ENCODE measurements at places on chromosomes 16 and 17.

GRCh38 chr16:12010388-12011251 lies 34.1 kb downstream of the SNX29 start:
- no peak for DNase-seq

DNA sequence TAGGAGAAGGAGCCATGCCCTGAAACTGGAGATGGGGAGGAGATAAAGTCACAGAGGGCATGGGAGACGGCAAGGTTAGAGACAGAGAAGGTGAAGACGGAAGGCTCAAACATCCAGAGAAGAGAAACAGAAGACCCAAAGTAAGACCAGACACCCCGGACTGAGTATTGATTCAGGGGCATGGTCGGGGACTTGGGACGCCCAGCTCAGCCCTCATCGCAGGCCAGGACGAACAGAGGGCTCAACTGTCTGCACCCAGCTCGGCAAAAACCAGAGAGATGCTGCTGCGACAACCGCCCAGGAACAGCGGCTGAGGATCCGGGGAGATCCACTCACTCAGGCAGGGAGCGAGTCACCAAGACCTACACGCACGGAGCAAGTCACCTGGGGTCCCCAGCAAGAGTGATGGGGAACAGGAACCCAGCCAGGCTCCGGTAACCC lies 999 bp downstream of the XYLT1 start:
- no peak for DNase-seq

- DNase-seq, result no peak
These were observed 245.9 kb upstream of the AXIN2 start for GRCh38 chr17:65807361-65807760.

DNA sequence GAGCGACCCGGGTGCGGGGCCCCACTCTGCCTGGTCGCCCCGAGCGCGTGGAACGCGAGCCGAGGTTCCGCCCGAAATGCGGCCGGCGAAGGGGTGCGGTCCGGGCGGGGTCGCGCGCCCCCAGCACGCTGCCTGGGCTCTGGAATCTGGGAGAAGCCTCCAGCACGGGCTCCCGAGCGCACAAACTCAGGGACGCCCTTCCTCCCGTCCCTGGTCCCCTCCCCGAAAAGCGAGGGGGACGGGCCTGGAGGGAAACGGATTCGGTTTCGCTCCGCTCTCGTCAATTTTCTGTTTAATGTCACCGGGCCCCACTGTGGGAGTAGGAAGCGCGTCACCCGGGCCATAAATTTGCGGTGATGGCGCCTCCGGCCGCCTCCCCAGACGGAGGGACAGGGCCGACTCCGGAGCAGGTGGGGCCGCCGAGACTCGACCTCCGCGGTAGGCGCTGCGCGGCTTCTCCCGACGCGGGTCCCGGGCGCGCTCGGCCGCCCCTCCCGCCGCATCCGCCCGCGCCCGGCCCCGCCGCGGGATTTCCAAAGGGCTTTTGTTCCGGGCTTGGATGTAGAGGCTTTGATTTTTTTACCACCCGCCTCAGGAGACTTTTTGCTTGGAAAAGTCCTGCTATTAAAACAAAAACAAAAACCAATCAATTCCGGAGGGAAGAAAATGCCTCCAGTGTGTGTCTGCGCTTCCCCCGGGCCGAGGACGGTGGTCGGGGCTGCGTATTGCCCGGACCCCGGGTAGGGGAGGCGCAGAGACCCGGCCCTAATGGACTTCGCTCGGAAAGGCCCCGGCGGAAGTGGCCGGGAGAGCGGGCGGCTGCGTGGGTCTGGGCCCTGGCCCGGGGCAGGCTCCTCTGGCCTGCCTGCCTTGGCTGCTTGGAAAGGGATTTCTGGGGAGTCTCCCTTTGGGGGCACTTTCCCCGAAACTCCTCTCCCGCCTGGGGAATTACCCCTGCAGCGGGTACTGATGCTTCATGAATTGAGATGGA lies 7.9 kb upstream of the BAHCC1 start:
- DNase-seq, result no peak

DNA sequence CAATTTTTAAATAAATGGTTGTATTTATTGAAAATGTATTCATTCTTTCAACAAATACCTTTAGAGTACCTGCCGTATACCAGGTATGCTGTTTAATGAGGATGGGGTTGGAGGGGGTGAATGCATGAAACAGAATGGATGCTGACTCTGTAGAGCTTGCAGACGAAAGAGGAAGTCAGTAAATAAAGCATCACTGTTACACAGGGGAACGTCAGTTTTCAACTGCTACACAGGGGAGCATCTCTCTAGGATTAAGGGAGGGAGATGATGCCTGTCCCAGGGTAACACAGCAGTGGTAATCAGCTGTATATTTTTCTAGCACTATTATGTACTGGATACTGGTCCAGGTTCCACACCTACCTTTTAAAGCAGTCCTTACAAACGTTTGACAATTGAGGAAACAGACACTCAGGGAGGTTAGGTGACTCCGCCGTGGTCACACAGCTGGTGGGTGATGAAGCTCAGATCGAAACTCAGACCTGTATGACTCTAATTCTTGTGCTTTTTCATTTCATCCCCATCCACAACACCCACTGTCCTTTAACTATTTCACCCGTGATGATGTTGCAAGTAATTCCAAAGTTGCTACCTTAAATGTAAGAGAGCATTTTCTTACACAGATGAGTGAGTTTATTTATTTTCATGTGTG lies 452.1 kb upstream of the HSBP1 start:
- no peak for DNase-seq

DNA sequence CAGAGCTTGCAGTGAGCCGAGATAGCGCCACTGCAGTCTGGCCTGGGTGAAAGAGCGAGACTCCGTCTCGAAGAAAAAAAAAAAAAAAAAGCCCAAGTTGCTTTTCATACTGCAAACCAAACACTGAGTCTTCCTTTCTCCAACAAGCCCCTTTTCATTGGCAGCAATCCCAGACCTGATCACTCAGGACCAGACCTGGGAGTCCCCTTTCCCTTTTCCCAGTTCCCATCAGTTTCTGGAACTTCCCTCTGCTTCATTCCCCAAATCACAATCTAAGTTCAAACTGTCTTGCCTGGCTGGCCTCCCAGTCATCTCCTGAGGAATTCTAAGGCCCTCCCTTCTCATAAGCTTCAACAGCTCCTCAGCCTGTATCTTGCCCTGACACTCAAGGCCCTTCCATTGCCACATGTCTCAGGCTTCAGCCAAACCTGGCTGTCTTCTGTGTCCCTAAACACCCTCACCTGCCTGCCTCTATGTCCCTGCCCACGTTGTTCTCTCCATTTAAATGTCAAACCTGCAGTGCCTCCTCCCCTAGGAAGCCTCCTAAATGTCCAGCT lies 11.8 kb upstream of the PHF12 start:
- no peak for DNase-seq

DNA sequence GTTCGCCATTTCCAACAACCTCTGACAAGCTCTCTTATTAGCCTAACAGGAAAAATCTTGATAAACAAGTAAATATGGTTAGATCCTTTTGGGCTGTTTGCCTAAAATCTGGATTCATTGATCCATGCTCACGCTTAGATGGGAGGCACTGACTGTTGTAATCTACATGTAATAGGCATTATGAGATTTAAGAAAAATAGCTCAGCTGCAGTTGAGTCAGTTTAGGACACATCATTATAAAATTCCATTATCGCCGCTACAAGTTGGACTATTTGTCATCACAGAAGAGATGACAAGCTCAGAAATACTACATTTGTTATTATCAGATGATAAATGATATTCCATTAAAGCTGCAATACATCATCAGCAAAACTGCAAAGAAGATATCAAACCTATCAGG lies 524.0 kb downstream of the TOX3 start:
- DNase-seq, result no peak

DNA sequence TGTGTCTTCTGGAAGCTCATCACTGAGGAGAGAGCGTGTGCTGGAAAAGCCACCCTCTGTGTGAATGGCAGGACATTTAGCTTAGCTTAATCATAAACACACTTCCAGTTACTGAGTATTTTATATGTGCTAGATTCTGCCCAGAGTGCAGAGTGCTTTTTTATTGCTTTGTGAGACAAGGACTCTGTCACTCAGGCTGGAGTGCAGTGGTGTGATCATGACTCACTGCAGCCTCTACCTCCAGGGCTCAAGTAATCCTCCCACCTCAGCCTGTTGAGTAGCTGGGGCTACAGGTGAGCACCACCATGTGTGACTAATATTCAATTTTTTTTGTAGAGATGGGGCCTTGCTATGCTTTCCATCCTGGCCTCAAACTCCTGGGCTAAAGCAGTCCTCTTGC lies 61.4 kb upstream of the IRX3 start:
- no peak for DNase-seq

- peak; percentile 48 for DNase-seq
These were observed 2.9 kb downstream of the CTRL start for GRCh38 chr16:67928561-67929364.

- peak; percentile 4 for DNase-seq
These were observed 477 bp downstream of the CENPV start for GRCh38 chr17:16352667-16353316.

DNA sequence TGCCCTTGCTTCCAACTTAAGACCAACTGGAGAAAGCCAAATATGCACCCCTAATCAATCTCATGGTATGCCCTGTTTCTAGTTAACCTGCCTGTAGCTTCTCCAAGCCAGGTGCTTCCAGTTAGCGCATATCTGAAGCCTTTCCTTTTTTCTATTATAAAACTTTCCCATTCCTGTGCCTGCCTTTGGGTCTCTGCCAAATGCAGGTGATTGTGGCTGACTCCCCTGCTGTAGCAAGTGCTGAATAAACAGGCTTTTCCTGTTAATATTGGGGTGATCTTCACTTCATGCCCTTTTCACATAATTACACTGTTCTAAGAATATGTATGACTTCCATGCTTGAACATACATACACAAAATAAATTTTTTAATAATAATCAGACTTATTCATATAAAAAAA lies 207.4 kb downstream of the TANC2 start:
- DNase-seq, result no peak

DNA sequence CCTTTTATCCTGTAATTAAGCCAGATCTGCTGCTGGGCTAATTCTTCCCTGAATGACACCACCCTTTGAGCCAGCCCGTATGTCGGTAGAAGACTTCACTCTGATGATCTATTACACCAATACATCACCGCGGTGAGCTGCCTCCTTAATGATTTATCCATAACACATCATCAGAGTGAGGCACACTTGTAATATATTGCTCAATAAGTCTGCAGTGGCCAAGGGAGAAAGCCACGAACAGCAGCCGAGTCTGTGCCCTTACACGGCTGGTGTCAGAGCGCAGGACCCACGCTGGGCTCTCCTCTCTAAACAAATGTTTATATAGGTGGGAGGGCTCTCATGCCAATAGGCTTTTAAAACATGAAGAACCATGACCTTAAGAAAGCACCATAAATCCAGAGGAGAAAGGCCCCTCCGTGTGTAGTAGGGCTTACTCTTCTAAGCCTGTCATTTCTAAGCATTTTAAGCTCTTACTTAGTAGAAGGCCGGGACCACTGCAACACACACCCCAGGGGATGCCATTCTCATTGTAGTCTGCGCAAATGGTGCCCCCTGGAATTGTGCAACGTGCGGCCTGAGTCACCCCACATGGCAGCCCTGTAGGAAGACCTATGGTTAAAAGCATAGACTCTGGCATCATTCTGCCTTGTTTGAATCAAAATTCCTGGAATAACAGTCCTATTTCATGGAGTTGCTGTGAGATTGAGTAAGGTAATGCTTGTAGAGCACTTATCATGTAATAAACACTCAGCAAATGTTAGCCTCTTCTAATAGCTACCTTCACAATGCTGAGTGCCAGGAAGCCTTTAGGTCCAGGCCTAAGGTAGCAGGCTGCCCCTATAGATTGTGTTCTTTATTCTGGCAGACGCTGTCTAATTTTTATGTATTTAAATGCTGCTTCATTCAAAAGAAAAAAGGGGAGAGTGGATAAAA lies 26.1 kb downstream of the MRPS23 start:
- no peak for DNase-seq

DNA sequence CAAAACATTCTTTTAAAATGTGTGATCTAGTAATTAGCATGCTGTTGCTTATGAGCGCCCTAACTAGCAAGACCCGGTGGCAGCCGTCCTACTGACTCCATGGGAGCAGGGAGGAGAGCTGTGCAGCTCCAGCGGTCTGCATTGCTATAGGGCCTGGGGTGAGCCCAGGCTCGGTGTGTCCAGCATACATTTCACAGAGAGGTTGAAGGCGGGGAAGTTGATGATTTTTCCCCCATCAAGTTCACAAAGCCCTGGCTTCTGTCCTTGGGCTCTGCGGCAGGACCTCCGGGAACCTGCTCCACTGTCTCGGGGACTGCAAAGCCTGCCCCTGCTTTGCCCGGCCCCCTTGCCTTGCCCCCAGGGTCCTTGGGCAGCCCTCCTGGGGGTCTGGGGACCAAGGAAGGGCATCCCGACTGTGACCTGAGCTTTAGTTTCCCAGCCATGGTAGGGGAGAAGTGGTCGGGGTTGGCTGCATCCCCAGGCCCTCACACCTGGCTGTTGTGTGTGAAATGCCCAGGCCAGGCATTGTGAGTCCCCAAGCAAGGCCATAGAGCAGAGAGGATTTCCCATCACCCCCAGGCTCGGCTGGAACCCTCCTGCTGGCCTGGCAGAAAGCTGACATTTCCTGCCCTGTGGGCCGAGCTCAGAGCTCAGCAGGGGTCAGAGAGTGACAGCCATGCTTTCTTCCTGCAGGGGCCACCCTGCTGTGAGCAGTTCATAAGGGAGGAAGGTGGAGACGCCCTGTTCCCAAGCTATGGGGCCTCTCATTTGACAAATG lies 24.8 kb downstream of the KCNJ12 start:
- DNase-seq, result no peak

DNA sequence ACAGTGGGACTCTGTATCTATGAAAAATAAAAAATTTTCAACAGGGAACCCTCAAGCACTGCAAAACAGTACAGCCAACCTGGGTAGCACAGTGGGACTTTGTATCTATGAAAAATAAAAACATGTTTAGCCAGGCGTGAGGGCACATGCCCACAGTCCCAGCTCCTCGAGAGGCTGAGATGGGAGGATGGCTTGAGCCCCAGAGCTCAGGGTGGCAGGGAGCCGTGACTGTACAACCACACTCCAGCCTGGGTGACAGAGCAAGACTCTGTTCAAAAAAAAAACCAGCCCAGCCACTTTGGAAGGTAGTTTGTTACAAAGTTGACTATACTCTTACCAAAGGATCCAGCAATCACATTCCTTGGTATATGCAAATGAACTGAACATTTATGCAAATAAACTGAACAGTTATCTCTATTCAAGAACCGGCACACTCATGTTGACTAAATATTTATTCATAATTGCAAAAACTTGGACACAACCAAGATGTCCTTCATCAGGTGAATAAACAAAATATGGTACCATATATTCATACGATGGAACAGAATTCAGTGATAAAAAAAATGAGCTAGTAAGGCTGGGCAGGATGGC lies 5.2 kb downstream of the RPH3AL start:
- DNase-seq, result no peak

- no peak for DNase-seq
These were observed at the start of gene CCL5 for GRCh38 chr17:35879773-35880654. Gene CCL5, minus strand, starts transcription at chr17:35880360.
